Neural crest cell (in vitro differentiated cells): ENCODE measurements at places on chromosomes 16 and 17.

GRCh38 chr16:82042846-82043245 is 7.8 kb downstream of the HSD17B2 start:
- H3K36me3 ChIP-seq, result no peaks in the 10 kb centered on the region
- H3K27me3 ChIP-seq, result peaks cover 6% of the 10 kb centered on the region
- peaks cover 17% of the 10 kb centered on the region for H3K4me1 ChIP-seq
- H3K27ac ChIP-seq, result no peak overlapping the region
- H3K4me3 ChIP-seq, result no peak overlapping the region

- H3K4me3 ChIP-seq, result no peak overlapping the region
- no peak overlapping the region for H3K27ac ChIP-seq
- H3K4me1 ChIP-seq, result no peaks in the 10 kb centered on the region
- no peaks in the 10 kb centered on the region for H3K36me3 ChIP-seq
- peaks cover 7% of the 10 kb centered on the region for H3K27me3 ChIP-seq
- DNase-seq, result no peak
Observed at GRCh38 chr16:31363721-31364120, 8.7 kb downstream of the ITGAX start.

- H3K36me3 ChIP-seq, result no peaks in the 10 kb centered on the region
- no peak overlapping the region for H3K4me3 ChIP-seq
- H3K4me1 ChIP-seq, result peaks cover 15% of the 10 kb centered on the region
- no peak for DNase-seq
- H3K27ac ChIP-seq, result no peak overlapping the region
Observed at GRCh38 chr17:76132574-76133338, 8.3 kb downstream of the FOXJ1 start.

- H3K4me1 ChIP-seq, result peaks cover 10% of the 10 kb centered on the region
- H3K36me3 ChIP-seq, result no peaks in the 10 kb centered on the region
- H3K27me3 ChIP-seq, result no peaks in the 10 kb centered on the region
- no peak for DNase-seq
- no peak overlapping the region for H3K27ac ChIP-seq
Observed at GRCh38 chr16:73289232-73289631, 241.3 kb upstream of the ZFHX3 start.
